ENCODE measurements at places on chromosomes 5 and 9. TPM values are rescaled to one million over a fixed set of nuclear protein-coding genes. Genes with fewer than 3 reads are reported as not detected.

The DNAJC18 gene
- 2.2 TPM for total RNA-seq

The ABLIM3 gene
- total RNA-seq, result 22.4 TPM

The PPP1R26 gene
- total RNA-seq, result 5.2 TPM

The NFIB gene
- 37.2 TPM for total RNA-seq

The PHF24 gene
- total RNA-seq, result 0.48 TPM

The GPR150 gene
- total RNA-seq, result not detected

The IL5 gene
- not detected for total RNA-seq

The CYLC2 gene
- not detected for total RNA-seq

The KCNV2 gene
- not detected for total RNA-seq

The TEX48 gene
- total RNA-seq, result not detected

The EGFLAM gene
- 0.68 TPM for total RNA-seq

The DBH gene
- total RNA-seq, result not detected

The GMCL2 gene
- not detected for total RNA-seq

The HMCN2 gene
- 1.6 TPM for total RNA-seq

The IL7R gene
- total RNA-seq, result 1.7 TPM

The SPATA31C1 gene
- not detected for total RNA-seq

The COMMD10 gene
- total RNA-seq, result 18.3 TPM

The ADAMTS2 gene
- 3.5 TPM for total RNA-seq

The SH3TC2 gene
- 3.4 TPM for total RNA-seq

The UNC13B gene
- 31.0 TPM for total RNA-seq

The GOLGA1 gene
- total RNA-seq, result 17.6 TPM

The RMRP gene
- total RNA-seq, result 5,550 TPM

The NR2F1 gene
- 2.7 TPM for total RNA-seq

The HTR4 gene
- total RNA-seq, result 0.08 TPM

The HRH2 gene
- 0.76 TPM for total RNA-seq

The GFRA3 gene
- not detected for total RNA-seq

The TNFSF8 gene
- 0.20 TPM for total RNA-seq

The MOB3B gene
- total RNA-seq, result 3.7 TPM

The TNFSF15 gene
- total RNA-seq, result 1.7 TPM

The CDH9 gene
- not detected for total RNA-seq

The IFNK gene
- total RNA-seq, result not detected

The PURA gene
- total RNA-seq, result 7.3 TPM

The PTGDS gene
- total RNA-seq, result 18.4 TPM

The DRD1 gene
- not detected for total RNA-seq

The MCIDAS gene
- 0.20 TPM for total RNA-seq

The SLC46A2 gene
- total RNA-seq, result 0.44 TPM

The S1PR3 gene
- total RNA-seq, result 2.2 TPM

The C1QTNF2 gene
- 0.20 TPM for total RNA-seq

The HMHB1 gene
- not detected for total RNA-seq

The DIRAS2 gene
- total RNA-seq, result not detected

The MTX3 gene
- total RNA-seq, result 12.5 TPM

The SHROOM1 gene
- total RNA-seq, result 6.9 TPM

The BRD8 gene
- total RNA-seq, result 25.7 TPM

The EGR1 gene
- total RNA-seq, result 35.1 TPM

The CSF1R gene
- total RNA-seq, result 2.7 TPM

The ROPN1L gene
- total RNA-seq, result not detected

The PCDHA9 gene
- total RNA-seq, result 0.04 TPM
